ENCODE measurements at places on chromosomes 2 and 18. TPM values are rescaled to one million over a fixed set of nuclear protein-coding genes. Genes with fewer than 3 reads are reported as not detected.

- no peak for DNase-seq
Measured at GRCh38 chr2:133400411-133400810, 167.9 kb downstream of the NCKAP5 start.

- no peak for DNase-seq
Measured at GRCh38 chr2:72544554-72544953, 281.3 kb downstream of the EXOC6B start.

DNA sequence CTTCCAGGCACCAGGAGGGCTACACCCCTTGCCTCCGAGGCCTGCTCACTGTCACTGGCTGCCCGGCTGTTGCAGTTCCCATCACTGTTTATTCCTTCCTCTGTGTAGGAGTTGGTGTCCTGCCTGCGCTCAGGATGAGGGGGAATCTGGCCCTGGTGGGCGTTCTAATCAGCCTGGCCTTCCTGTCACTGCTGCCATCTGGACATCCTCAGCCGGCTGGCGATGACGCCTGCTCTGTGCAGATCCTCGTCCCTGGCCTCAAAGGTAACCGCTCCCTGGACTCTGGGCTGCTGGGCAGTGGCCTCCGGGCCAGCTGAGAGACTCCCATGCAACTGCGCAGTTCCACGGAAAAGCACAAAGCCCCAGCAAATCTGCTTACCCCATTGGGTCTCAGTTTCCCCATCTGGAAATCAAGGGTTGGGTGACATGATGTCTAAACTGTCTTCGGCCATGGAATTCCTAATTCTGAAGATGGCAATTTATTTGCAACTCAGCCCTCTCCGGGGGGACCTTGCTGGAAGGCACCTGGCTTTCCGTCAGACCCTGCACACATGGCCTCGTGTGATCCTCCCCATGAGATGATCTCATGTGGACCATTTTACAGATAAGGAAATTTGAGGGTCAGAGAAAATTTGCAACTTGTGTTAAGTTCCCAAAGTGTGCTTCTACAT lies 9.4 kb downstream of the COLEC11 start:
- DNase-seq, result no peak

- DNase-seq, result no peak
Measured at GRCh38 chr2:157428500-157429175, 15.3 kb downstream of the CYTIP start.

- peak; percentile 27 for DNase-seq
Measured at GRCh38 chr2:857081-857480, 93.6 kb upstream of the SNTG2 start.

GRCh38 chr2:128367601-128368359 lies 49.1 kb upstream of the HS6ST1 start:
- DNase-seq, result no peak

CABLES1 gene
- 8.1 TPM for total RNA-seq

KIF5C gene
- 14.3 TPM for total RNA-seq
